Activated naive CD4-positive, alpha-beta T cell (primary cell): ENCODE measurements at places on chromosomes 7 and 10.

- DNase-seq, result no peak
Measured at GRCh38 chr10:118965645-118966044, 63.9 kb upstream of the NANOS1 start.

GRCh38 chr7:70631718-70632117 lies 500.2 kb upstream of the GALNT17 start:
- DNase-seq, result no peak

- no peak for DNase-seq
Measured at GRCh38 chr10:117920956-117921355, 125.8 kb downstream of the RAB11FIP2 start.

DNA sequence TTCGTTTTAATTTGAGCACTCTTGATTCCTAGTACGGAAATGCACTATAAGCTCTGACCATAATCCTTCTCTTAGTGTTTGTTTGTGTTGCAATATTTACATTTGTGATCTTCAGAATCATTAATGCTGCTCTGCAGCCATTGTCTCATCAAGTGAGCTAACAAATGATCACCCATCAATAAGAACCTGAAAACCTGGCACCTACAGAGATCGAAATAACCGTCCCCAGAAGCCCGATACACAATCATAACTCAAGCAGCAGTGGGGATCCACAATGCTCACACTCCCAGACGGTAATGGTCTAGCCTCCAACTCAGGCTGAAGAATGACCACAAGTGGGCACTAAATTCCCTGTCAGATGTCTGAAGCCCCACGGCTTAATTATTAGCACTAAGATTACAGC lies 156.0 kb upstream of the NFE2L3 start:
- DNase-seq, result no peak

GRCh38 chr7:1192171-1192676 lies 32.2 kb upstream of the ZFAND2A start:
- no peak for DNase-seq

- no peak for DNase-seq
Measured at GRCh38 chr7:25485026-25485425, 256.7 kb upstream of the NPVF start.

GRCh38 chr10:87974769-87975168 lies 111.3 kb downstream of the PTEN start:
- DNase-seq, result no peak

DNA sequence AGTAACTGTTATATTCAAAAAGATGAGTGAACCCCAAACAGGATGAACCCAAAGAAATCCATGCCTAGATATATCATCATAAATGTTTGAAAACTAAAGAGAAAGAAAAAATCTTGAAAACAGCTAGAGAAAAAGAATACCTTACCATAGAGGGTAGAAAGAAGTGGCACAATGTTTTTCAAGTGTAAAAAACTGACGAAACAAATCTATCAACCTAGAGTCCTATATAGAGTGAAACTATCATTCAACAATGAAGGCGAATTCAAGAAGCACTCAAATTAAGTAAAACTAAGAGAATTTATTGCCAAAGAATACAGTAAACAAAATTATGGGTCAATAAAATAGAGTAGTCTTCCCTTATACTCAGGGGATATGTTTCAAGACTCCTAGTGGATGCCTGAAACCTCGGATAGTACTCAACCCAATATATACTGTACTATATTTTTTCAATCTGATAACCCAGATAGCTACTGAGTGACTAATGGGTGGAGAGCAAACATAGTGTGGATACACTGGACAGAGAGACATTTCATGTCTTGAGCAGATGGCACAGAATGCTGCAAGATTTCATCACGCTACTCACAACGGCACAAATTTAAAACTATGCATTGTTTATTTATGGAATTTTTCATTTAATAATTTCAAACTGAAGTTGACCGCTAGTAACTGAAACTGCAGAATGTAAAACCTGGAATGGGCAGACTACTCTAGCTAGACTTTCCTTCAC lies 52.6 kb upstream of the TMEM106B start:
- no peak for DNase-seq

DNA sequence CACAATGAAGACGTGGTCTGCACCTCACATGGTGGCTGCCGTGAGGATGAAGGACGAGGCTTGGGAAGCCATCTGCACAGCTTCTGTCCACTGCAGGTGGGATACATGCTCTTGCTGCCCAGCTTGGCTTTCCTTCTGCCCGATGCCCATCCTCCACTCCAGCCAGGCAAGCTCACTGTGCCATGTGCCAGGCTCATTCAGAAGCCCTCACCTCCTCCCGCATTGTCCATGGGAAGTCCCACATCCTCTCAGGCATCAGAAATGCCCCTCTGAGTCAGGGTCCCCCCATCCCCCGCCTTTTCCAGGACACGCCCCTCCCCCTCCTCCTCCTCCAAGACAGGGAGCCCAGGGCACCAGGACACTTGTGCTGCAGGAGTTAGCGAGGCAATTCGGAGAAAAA lies 4.6 kb upstream of the NOM1 start:
- no peak for DNase-seq

DNA sequence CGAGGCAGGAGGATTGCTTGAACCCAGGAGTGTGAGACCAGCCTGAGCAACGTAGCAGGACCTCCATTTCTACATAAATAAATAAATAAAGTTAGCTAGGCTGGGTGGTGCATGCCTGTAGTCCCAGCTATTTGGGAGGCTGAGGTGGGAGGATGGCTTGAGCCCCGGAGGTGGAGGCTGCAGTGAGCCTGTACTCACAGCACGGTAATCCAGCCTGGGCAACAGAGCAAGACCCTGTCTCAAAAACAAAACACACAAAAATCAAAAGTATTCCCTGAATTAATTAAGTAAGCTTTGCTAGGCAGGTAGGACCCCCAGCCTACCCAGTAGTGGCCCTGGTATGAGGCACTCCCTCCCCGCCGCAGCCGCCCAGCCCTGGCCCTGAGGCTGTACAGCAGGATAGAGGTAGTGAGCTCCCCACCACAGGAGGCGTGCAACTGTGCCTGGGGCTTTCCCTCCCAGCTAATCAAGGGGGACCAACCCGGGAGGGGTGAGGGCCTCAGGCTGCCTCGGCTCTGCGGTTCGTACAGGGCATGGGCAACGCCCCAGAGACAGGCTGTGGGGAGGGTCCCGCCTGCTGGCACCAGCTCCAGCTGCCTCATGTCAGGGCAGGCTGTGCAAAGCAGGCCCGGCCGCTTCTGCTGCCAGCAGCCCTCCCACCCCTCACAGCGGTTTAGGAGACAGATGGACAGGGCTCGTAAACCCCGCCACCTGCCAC lies 1.0 kb upstream of the CYP2W1 start:
- no peak for DNase-seq

- no peak for DNase-seq
Measured at GRCh38 chr7:130091999-130092398, 21.7 kb downstream of the KLHDC10 start.

GRCh38 chr10:57696641-57697040 lies 571.1 kb downstream of the IPMK start:
- no peak for DNase-seq
